Activated T-cell treated with anti-CD3 and anti-CD28 coated beads, Interleukin-2, amount 50 U/mL, for 72 hours (primary cell): ENCODE measurements at places on chromosomes 5 and 9. TPM values are rescaled to one million over a fixed set of nuclear protein-coding genes. Genes with fewer than 3 reads are reported as not detected.

DNA sequence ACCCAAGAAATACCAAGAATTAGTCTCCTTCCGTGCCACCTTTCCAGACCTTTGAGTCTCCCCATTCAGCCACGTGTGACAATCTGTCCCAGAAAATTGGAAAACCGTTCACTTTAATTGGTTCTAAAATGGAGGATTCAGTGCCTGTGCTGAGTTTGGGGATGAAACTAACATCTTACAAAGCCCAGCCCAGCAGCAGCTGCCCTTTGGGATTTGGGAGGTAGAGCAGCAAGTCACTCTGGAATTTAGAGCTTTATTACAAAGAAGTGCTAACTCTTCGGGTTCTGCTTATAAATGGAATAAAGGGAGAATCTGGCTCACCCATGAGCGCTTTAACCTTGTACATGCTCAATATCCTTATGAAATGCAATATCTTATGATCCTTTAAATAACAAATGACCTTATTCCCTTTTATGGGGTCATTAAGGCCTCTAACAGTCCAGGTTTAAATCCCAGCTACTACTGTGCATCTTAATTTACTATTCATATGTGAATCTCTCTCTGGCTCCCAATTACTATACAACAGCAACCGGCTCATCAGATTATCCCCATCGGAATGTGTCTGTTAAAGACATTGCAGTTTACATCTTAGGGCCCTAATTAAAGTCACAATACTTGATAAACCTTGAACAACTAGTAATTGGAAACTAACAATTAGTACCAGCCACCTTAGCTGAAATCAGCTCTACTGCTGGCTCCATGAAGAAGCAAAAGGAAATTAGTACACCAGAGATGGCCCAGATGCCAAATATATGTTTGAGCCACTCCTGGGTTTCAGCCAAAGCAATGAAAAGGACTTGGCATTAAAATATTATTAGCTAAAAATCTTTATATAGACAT is 271.8 kb upstream of the SMARCA2 start:
- no peak for DNase-seq

DNA sequence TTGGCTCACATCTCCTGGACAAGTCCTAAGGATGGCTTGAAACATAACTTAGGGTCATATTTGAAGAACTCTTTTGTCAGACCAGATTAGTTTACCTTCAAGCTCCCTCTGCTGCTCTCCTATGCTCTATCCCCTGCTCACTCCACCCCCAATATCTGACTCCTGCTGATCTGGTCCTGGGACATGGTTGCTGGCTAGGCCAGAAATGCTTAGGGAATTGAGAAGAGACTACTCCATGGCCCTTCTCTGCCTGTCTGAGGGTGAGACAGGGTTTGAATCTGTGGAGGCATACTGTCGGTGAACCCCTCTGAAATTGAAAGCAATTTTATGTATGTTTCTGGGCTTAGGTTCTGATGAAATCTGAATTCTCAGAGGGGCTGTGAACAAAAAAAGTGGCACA is 3.3 kb downstream of the OTULIN start:
- no peak for DNase-seq

Gene SLC2A8
- total RNA-seq = 11.4 TPM

Gene CDKN2A
- 5.0 TPM for total RNA-seq

Gene SPATA9
- total RNA-seq = not detected

Gene IGFBPL1
- not detected for total RNA-seq

Gene ROPN1L
- total RNA-seq = 0.26 TPM

- no peak for DNase-seq
Measured at GRCh38 chr9:134321946-134322741, 4.1 kb upstream of the RXRA start.

GRCh38 chr5:141843156-141843927 is 34.9 kb downstream of the PCDH1 start:
- no peak for DNase-seq

Gene FOXI1
- total RNA-seq = not detected

GRCh38 chr9:22469928-22470544 is 23.4 kb downstream of the DMRTA1 start:
- peak; percentile 25 for DNase-seq

Gene PHYHD1
- total RNA-seq = 1.9 TPM

Gene SLC25A2
- total RNA-seq = 0.46 TPM

GRCh38 chr5:172586125-172587060 is 54.7 kb upstream of the NEURL1B start:
- no peak for DNase-seq

GRCh38 chr5:147616421-147616820 is 106.6 kb upstream of the DPYSL3 start:
- DNase-seq = no peak

DNA sequence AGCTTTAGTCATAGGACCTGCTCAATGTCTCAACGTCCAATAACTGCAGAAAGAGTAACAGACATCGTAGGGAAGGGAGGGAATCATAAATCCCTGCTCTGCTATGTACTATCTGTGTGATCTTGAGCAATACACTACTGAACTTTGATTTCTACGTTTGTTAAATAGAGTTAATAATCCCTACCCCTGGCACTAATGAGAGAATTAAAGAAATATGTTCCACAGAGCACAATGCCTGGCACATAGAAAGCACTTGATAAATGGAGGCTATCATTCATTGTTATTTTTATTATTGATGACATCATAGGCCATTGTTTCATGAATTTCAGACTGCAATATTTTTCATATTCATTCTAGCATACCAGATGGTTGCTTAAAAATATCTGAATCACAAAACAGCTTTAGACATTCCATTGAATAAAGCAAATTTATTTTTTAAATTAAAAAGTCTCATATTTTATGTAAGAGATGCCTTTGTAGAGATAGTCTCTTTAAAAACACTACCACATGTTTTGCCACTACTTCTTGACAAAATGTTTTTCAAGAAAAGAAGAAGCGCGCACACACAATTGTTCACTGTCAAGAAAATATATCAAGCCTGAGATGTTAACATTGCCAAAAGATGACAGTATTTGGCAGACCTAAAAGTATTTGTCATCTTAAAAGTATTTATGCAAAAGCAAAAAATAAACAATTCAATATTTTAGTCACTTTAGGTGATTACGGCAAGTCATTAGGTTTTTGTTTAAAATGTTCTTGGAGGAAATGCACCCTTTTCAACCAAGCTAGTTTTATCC is 108.5 kb downstream of the EBF1 start:
- DNase-seq = no peak

Gene TXNDC15
- total RNA-seq = 46.9 TPM

DNA sequence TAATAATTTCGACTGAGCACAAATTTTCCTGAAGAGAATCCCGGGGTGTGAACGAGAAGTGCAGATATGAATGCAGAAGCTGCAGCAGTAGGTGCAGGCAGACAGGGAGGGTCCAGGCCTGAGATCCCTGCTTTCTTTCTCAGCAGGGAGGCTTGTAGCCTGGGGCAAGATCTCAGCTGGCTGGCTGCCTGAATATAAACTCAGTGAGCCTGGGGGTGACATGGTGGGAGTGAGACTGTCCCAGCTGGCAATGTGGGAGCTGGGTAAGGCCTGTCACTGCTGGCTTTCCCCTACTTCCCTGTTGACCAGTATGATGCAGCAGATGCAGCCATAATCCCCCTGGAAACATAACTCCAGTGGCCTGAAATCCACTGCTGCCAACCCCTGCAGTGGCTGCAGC is 325.2 kb downstream of the CETN3 start:
- DNase-seq = no peak

- peak; percentile 50 for DNase-seq
Measured at GRCh38 chr9:16030528-16031185, 477.8 kb downstream of the CCDC171 start.

GRCh38 chr5:125109293-125109692 is 362.9 kb upstream of the ZNF608 start:
- no peak for DNase-seq

GRCh38 chr5:100762108-100762507 is 141.0 kb downstream of the ST8SIA4 start:
- no peak for DNase-seq

Gene IPPK
- 14.9 TPM for total RNA-seq

DNA sequence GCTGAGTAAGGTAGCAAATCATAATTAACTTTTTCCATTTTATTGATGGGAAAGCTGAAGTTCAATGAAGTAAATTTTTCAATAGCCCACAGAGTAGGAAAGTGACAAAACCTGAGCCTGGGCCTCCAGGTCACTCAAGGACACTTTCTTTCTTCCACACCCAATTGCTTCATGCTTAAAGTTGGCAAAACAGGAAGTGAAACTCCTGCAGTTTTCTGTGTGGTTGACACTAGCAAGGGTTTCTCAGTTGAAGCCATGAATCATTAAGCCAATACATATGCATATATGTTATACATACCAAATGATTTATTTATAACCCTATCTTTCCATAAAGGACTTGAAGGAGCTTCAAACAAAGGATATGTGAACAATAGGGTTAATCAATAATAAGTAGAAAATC is 13.9 kb downstream of the TLR4 start:
- peak; percentile 0 for DNase-seq

Gene COX7C
- 408 TPM for total RNA-seq

- peak; percentile 42 for DNase-seq
Measured at GRCh38 chr5:180670586-180671359, 21.4 kb upstream of the FLT4 start.

GRCh38 chr5:24788829-24789514 is 144.2 kb upstream of the CDH10 start:
- DNase-seq = no peak

Gene KIF24
- total RNA-seq = 7.4 TPM

GRCh38 chr9:110977259-110977709 is 61.0 kb downstream of the LPAR1 start:
- no peak for DNase-seq

GRCh38 chr9:134366223-134367031 is 40.2 kb downstream of the RXRA start:
- DNase-seq = no peak

Gene PGM5
- not detected for total RNA-seq

DNA sequence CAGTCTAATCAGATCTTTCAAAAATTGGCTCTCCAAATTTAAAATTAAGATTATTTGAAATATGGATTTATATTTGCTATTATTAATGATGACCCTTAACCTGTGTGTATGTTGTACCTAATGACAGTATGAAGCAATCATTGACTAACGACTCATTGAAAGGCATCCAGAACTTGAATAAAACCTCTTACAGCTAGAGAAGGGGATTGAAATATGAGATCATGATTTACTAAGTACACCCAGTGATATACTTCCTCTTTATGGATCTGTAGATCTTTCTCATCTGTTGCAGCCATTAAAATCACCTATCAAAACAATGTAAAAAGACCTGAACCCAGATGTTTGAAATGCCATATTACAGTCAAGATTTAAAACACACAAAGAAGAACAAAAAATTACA is 126.5 kb downstream of the RPS23 start:
- no peak for DNase-seq

DNA sequence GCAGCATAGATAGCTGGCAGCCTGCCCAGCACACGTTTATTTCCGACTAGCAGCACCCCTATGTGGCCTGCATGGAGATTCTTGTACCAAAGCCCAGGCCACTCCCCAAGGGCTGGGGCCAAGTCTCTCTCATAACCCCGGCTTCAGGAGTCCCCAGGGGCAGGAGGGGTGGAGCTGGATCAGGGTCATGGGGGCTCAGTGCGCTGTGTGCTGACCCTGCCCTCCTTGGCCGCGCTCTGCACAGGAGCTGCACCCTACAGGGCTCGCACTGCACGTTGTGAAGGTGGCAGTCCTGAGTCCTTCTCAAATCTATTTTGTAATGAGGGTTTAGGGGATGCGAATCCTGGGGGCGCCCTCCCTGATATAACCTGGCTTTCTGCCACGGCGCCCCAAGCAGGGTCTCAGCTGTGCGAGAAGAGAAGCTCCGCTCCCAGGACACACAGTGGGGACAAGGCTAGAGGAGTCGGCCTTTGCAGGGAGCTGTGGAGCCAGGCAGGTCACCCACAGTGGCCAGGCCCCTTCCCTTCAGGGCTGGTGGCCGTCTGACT is 28.6 kb downstream of the NKD2 start:
- no peak for DNase-seq

DNA sequence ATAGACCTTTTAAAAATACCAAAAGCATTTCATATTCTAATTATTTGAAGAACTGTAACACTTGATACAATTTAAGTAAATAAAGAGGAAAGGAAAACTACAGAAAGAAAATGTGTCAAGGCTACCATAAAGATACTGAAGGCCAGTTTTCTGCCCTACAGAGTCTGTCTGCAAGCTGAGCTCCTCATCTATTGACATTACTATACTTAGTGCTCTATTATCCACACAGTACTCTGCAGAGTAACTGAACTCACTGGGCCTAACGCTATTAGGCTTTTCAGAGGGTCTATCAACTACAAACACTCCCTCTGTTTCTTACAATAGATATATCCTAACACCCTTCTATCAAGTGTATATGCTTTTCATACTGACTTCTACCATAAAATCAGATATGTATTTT is 57.1 kb upstream of the SUSD1 start:
- no peak for DNase-seq
